ENCODE measurements at places on chromosomes 13 and 19. TPM values are rescaled to one million over a fixed set of nuclear protein-coding genes. Genes with fewer than 3 reads are reported as not detected.

CEACAM20 gene
- not detected for total RNA-seq

OR7D4 gene
- total RNA-seq = not detected

STAP2 gene
- total RNA-seq = 11.3 TPM

SLC15A1 gene
- not detected for total RNA-seq

KLK4 gene
- not detected for total RNA-seq

SPACA7 gene
- total RNA-seq = not detected

IGFL3 gene
- not detected for total RNA-seq

ICAM5 gene
- 0.35 TPM for total RNA-seq

DCLK1 gene
- total RNA-seq = not detected

IGFL2 gene
- not detected for total RNA-seq

ACP5 gene
- total RNA-seq = 27.7 TPM

CABP5 gene
- not detected for total RNA-seq

LILRA5 gene
- total RNA-seq = not detected

ICAM3 gene
- total RNA-seq = 244 TPM

ADAMTSL5 gene
- total RNA-seq = 8.1 TPM

VAV1 gene
- 114 TPM for total RNA-seq
